ENCODE measurements at places on chromosomes 3 and 15. TPM values are rescaled to one million over a fixed set of nuclear protein-coding genes. Genes with fewer than 3 reads are reported as not detected.

Gene TMEM108
- total RNA-seq, result not detected

Gene GLCE
- 8.3 TPM for total RNA-seq

Gene GOLGA6B
- total RNA-seq, result not detected

Gene SHC4
- 0.49 TPM for total RNA-seq

Gene ITPKA
- total RNA-seq, result 13.5 TPM

Gene BDH1
- 41.9 TPM for total RNA-seq

Gene C3orf22
- total RNA-seq, result not detected

Gene DOCK3
- 0.34 TPM for total RNA-seq

Gene ALPK3
- 0.10 TPM for total RNA-seq

Gene ZNF660
- total RNA-seq, result not detected

Gene GOLIM4
- total RNA-seq, result 21.5 TPM

Gene A4GNT
- not detected for total RNA-seq

Gene COL8A1
- total RNA-seq, result 112 TPM

Gene ACTC1
- total RNA-seq, result not detected

Gene PGBD4
- 2.6 TPM for total RNA-seq

Gene GOLGA8O
- total RNA-seq, result 0.76 TPM

Gene ZNF35
- total RNA-seq, result 9.9 TPM

Gene TMPRSS7
- not detected for total RNA-seq

Gene TUSC7
- total RNA-seq, result not detected

Gene SLCO2A1
- total RNA-seq, result 0.59 TPM

Gene PPP1R14D
- total RNA-seq, result not detected

Gene ITGA11
- not detected for total RNA-seq

Gene RARRES1
- total RNA-seq, result not detected

Gene FYTTD1
- total RNA-seq, result 46.3 TPM

Gene CCR3
- not detected for total RNA-seq

Gene CPEB1
- total RNA-seq, result not detected

Gene HRH1
- 14.8 TPM for total RNA-seq

Gene SAMD7
- not detected for total RNA-seq

Gene GCNT3
- not detected for total RNA-seq

Gene SMAD6
- not detected for total RNA-seq

Gene ARHGEF26
- total RNA-seq, result 0.63 TPM

Gene ADAMTS17
- 4.0 TPM for total RNA-seq

Gene SENP5
- total RNA-seq, result 30.2 TPM

Gene ARGFX
- not detected for total RNA-seq

Gene ANKRD34C
- not detected for total RNA-seq

Gene B3GALNT1
- total RNA-seq, result 3.0 TPM

Gene STAB1
- total RNA-seq, result not detected

Gene GOLGA6L4
- total RNA-seq, result 2.3 TPM

Gene GOLGA8B
- total RNA-seq, result 233 TPM

Gene CFAP92
- 0.16 TPM for total RNA-seq

Gene LDHAL6B
- not detected for total RNA-seq

Gene CHRFAM7A
- total RNA-seq, result 1.9 TPM

Gene RYR3
- not detected for total RNA-seq

Gene GADL1
- total RNA-seq, result not detected

Gene SLC22A14
- total RNA-seq, result 0.64 TPM

Gene SPPL2A
- 93.0 TPM for total RNA-seq

Gene CA12
- total RNA-seq, result 20.3 TPM

Gene NISCH
- total RNA-seq, result 60.5 TPM

Gene PCSK6
- total RNA-seq, result 29.8 TPM

Gene SOX14
- not detected for total RNA-seq

Gene MED12L
- total RNA-seq, result 0.47 TPM

Gene ACAA1
- total RNA-seq, result 36.6 TPM

Gene UROC1
- total RNA-seq, result not detected

Gene TM4SF1
- 20.1 TPM for total RNA-seq

Gene SHF
- total RNA-seq, result 0.44 TPM

Gene CPA3
- total RNA-seq, result not detected

Gene ATP6V1A
- total RNA-seq, result 51.6 TPM

Gene POLQ
- total RNA-seq, result 5.8 TPM

Measured in MCF 10A (cell line).